ENCODE measurements at places on chromosomes 5 and 9.
A peak's percentile ranks its signal among the peaks of the same experiment; 100 is the strongest.

DNA sequence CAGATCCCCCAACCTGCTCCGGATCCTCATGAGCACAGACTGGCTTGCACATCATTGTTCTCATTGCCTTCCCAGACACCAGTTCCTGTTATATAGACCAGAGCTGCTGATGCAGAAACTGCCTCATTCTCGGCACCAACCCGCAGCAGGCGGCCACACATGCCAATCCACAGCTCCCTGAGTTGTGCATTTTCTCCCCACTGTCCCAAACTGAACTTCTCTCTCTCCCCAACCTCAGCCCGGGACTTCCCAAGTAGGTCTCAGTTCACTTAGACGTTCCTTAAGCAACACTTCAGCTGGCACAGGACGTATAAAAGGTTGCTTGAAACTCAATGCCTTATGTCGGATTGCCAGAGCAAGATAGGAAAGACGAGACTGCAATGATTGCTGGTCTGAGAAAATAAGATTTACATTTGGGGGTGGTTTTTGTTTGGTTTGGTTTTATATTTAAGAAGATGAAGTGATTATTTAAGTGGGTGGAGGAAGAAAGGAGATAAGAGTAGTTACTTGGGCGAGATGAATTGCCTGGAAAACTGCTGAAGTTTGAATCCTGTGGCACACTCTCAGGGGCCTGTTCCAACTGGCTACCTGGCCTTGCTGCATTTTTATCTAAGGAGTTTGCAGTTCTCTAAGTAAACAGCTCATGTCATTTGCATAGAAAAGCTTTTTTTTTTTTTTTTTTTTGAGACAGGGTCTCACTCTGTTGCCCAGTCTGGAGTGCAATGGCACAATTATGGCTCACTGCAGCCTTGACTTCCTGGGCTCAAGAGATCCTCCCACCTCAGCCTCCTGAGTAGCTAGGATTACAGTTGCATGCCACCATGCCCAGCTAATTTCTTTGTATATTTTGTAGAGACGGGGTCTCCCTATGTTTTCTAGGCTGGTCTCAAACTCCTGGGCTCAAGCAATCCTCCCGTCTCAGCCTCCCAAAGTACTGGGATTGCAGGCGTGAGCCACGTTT lies 155.4 kb downstream of the GOLPH3 start:
- peak; percentile 24 for DNase-seq

DNA sequence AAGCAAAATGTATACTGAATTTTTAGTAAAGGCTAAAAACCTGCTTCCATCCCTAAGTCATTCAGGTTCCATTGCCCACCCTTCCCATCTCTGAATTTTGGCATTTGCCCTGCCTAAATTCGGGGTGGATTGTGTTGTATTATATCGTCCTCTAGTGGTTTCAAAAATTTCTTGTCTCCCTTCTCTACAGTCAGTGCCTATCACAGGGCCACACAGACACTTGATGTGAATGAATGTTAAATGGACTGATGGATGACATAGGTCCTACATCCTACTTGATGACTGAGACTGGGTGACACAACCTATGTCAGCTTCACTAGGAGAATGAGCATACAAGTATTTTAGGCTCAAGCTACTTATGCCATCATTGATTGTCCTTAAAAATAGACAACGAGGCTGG lies 45.6 kb upstream of the SLC30A5 start:
- DNase-seq: peak; percentile 13

DNA sequence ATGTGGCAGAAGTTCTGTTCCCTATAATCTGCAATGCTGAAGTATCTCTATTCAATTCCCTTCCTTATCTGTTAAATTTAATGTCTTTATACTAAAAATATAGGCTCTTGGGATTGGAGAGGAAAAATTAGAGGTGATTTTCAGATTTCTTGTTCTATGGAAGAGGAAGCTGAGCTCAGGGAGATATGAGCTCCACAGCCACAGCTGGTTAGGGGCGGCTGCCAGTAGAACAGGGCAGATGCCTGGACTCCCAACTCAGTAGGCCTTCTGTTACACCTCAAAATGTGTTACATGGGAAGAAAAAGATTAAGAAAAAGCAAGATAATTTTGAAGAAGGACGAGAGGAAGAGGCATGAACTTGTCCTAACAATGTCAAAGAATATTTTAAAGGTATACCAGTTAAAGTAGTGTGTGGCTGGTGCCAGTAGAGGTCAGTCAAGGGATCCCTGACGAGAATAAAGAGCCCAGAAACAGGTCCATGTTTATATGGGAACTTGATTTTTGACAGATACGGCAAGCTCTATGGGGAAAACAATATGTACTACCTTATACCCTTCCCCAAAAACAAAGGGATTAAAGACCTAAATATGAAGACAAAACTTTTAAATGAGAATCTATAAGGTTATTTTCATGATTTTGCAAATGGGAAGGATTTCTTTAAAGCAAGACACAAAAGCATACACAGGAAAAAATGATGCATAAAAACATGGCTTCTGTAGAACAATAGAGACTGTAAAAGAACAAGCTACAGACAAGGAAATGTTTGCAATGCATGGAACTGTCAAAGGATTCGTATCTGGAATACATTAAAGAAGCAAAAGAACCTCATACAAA lies 28.7 kb downstream of the DNAJC21 start:
- peak; percentile 59 for DNase-seq

GRCh38 chr5:38009749-38010358 lies 170.0 kb upstream of the GDNF start:
- peak; percentile 52 for DNase-seq

Data from tongue (tissue), 3 donors.